ENCODE measurements at places on chromosomes 16 and 17.

DNA sequence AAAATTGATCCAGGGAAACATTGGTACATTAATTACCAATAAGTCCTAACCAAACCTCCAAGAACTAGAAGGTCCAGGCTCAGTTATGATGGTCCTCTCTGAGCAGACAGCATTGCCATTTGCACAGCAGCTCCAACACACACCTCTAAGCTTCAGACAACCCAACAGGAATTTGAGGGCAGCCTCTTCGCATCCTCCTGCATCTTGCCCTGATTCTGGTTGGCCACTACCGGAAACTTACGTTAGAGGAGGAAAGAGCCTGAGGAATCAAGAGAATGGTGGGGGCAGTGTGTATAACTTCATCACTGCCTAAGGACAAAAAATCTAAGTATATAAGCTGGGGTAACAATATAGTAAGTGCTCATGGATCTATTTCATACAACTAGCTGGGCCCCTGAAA lies 15.7 kb downstream of the FAM117A start:
- no peak for DNase-seq

DNA sequence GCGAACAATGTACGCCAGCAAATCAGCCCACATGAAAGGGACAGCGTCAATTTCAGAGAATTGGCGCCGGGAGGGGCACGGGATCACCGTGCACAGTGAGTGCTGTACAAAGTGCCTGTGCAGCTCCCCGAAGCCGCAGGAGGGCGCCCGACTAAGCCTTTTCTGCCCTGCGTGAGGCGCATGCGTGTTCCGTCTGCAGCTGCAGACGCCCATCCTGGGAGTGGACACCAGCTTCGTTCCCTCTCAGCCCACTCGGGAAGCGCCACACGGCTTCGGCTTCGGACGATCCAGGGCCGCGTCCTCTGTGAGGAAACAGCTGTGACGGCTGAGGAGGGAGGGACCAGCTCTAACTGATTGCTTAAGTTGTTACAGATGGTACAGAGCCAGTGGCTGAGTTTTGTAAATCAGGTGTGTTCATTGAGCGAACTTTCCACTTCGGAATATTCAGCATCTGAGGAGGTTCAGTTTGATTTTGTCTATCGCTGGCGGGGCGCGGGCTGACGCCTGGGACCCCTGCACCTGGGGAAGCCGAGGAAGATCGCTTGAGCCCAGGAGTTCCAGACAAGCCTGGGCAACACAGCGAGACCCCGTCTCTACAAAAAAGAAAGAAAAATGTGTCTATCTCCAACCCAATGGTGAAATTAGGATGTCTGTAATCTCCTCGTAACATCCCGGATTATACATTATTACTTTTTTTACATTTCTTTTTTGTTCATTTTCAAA lies 15.4 kb upstream of the ZNF287 start:
- DNase-seq: peak; percentile 41

DNA sequence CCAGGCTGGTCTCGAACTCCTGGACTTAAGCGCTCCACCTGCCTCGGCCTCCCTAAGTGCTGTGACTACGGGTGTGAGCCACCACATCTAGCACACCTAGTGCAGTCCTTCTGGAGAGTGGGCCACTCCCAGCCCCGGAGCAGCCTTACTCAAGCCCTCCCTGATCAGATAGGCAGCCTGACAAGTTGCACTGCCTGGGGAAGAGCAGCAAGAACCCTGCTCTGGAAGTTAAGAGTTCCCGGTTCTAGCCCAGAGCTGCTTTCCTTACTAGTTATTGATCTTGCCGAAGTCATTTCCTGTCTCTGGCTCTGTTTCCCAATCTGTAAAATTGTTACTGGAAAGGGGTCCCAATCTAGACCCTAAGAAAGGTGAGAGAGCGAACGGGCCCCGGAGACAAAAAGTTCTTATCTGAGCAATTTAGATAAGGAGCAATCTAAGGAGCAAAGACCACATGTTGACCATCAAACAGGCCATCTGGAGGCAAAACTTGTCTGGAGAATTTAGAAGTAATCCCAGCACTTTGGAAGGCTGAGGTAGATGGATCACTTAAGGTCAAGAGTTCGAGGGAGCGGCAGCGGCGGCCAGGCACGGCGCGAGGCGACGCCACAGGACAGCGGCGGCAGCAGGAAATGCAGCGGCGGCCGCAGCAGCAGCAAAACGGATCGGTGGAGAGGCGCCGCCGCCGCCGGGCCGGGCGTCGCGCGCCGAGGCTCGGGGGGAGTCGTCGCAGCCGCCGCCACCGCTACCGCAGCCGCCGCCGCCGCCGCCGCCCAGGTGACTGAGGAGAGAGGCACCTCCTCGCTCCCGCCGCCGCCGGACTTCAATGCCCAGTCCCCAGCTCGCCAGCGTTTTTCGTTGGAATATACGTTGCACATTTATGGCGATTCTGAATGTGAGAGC lies 4.3 kb upstream of the NAGLU start:
- DNase-seq: no peak

GRCh38 chr17:44865231-44865660 lies 17.6 kb downstream of the HIGD1B start:
- peak; percentile 48 for DNase-seq

DNA sequence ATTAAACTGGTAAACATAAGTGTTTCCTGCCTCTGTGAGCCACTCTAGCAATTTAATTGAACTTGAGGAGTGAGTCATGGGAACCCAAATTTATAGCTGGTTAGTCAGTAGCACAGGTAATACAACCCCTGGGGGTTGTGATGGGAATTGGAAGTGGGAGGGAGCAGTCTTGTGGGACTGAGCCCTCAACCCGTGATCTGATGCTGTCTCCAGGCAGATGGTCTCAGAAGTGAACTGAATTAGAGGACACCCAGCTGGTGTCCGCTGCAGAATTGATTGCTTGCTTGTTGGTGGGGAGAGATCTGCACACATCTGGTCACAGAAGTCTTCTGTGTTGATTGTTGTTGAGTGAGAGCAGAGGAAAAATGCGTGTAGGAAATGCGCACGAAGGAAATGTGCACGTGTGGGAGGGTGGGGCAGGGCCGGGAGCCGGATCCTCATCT lies 7.7 kb upstream of the ST6GALNAC2 start:
- DNase-seq: no peak

DNA sequence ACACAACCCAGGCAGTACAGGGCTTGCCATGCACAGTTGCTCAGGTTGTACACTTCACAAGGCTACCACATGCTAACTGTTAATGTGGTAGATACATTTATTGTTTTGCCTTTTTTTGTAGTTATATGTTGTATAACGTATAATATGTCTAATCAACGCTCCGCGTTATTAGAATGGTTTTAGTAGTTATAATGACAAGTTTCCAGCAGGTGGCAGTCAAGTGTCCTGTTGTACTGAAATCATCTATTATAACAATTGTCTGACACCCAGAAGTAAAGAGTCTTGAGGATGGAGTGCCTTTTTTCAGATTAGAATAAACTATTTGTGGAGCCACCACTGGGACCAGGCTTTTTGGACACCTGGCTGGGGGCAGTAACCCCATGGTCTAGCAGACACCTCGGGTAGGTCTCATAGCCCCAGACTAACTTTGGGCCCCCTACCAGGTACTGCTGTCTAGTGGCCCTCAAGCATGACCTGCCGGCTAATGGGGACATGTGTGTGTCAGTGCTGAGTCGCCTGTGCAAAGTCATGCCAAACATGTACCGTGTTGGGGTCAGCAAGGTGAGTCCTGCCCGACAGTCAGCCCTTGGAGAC lies 32.8 kb downstream of the MYO15A start:
- DNase-seq: peak; percentile 19

- no peak for DNase-seq
Measured at GRCh38 chr17:65139101-65139764, 2.1 kb downstream of the RGS9 start.

GRCh38 chr17:66459811-66460270 lies 157.4 kb downstream of the PRKCA start:
- no peak for DNase-seq

- DNase-seq: no peak
Measured at GRCh38 chr17:4965311-4965986, 2.2 kb downstream of the SPAG7 start.

GRCh38 chr17:76266244-76266938 lies 1.2 kb downstream of the UBALD2 start:
- DNase-seq: no peak

GRCh38 chr16:89610108-89610453 lies 3.4 kb upstream of the DPEP1 start:
- no peak for DNase-seq

- DNase-seq: no peak
Measured at GRCh38 chr17:30545024-30545423, 67.8 kb downstream of the GOSR1 start.

GRCh38 chr16:8678068-8678927 lies 3.9 kb downstream of the ABAT start:
- DNase-seq: no peak

- no peak for DNase-seq
Measured at GRCh38 chr17:43898446-43898845, 8.9 kb downstream of the MPP2 start.

DNA sequence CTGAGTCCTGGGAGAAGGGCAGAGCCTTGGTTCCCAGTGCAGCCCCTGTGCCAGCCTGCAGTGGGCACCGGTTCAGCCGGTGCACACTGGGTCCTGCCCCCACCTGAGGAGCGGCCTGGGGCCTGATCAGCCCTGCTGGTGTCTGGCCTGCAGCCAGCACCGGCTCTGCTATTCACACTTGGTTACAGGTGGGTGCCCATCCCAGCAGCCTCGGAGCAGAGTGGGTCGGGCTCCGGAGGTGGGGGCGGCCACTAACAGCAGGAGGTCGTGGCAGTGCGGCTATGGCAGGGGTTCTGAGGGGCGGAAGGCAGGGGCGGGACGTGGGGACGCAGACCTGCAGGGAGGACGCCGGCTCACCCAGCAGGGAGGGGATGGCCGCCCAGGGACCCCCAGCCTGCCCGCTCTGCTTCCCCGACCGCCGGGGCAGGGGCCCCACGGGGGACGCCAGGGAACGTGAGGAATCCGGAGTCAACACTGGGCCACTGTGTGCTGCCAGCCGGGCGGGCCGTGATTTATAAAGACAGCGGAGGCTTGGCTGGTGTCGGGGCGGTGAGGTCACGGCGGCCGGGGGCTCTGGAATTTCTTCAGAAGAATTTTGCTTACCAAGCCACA lies 20.3 kb downstream of the METRNL start:
- DNase-seq: no peak

- no peak for DNase-seq
Measured at GRCh38 chr16:62876133-62876532, 839.9 kb upstream of the CDH8 start.

- no peak for DNase-seq
Measured at GRCh38 chr16:50731130-50731988, 10.5 kb upstream of the CYLD start.

GRCh38 chr17:77737442-77738265 lies 220.8 kb upstream of the TNRC6C start:
- peak; percentile 96 for DNase-seq

GRCh38 chr17:67557921-67558320 lies 159.8 kb upstream of the NOL11 start:
- DNase-seq: no peak

DNA sequence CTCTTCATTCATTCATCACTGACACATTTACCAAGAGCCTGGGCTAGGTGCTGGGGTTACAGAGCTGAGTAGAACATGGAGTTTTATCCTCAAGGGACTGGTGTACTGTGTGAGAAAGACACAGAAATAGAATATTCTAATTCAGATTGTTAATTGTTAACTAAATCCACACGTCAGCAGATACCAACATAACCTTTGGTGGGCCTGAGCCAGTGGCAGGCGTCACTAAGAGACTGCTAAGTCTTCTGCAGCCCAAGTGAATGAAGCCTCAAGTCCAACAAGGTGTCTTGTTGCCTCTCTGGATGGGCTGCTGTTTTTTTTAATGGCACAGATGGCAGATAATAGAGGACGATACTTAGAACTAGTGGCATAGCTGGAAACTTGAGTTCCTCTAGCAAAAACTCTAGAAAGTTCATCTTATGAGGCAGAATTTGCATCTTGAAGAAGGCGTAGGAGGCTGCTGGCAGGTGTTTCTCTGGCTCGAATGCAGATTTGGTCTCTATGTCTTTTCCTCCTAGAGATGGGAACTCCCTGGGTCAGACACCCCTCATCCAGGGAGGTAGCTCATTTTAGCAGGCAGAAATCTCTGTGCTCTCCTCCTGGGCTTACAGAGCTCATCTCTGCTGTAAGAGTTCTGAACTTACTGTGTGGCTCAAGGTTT lies 179.5 kb downstream of the NTN1 start:
- no peak for DNase-seq

DNA sequence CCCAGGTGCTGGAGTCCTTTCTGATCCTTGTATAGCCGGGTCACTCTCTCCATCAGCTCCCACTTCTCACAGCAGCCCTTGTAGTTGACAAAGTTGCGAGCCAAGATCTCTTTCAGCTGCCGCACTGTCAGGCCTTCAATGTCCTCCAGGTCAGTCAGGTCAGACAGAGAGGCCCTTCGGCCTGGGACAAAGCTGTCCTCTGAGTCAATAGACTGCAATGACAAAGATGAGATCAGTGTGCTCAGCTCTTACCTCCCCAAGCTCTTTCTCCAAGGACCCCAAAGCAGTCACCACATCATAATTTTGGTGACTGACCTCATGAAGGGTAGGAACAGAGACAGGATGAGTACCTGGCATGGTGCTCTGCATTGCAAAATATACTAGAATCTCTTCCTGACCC lies 36.1 kb downstream of the LIG3 start:
- DNase-seq: no peak

GRCh38 chr16:56616608-56617211 lies 8.3 kb downstream of the MT2A start:
- no peak for DNase-seq

- DNase-seq: no peak
Measured at GRCh38 chr16:5634666-5635180, 537.1 kb upstream of the EEF2KMT start.

- peak; percentile 26 for DNase-seq
Measured at GRCh38 chr17:40313668-40314583, 4.9 kb downstream of the RARA start.

DNA sequence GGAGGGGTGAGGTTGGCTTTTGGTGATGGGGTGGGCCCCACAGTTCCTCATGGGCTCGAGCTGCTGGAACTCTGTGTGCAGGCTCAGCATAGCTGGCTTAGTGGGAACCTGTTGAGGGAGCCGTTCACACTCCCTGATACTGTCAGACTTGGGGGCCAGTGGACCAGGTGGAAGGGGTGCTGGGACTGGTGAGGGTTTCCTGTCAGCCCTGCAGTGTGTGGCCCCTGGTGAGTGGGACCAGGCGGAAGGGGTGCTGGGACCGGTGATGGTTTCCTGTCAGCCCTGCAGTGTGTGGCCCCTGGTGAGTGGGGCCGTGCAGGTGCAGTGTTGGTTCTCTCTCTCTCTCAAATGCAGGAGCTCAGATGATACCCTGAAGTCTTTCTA lies 45.1 kb upstream of the ZNF750 start:
- no peak for DNase-seq

DNA sequence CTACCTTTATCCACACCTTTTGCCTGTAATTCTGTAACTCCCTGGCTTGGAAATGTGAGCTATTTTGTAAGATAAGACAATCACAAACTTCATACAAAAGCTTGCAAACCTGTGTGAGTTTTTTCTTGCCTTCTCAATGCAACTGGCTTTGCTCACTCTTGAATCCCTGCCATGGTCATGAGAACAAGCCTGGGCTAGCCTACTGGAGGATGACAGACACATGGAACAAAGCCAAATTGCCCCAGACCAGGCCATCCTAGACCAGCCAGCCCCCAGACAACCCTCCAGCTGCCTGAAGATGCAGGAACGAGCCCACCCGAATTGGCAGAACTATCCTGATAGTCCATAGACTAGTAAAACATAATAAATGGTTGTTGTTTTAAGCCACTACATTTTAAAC lies 466.6 kb upstream of the ERCC4 start:
- peak; percentile 19 for DNase-seq

- no peak for DNase-seq
Measured at GRCh38 chr16:72666267-72666666, 381.7 kb downstream of the ZFHX3 start.

GRCh38 chr17:55264278-55264644 lies 499 bp upstream of the HLF start:
- DNase-seq: no peak

- no peak for DNase-seq
Measured at GRCh38 chr17:34580685-34581445, 1.5 kb downstream of the TMEM132E start.
